Activated CD4-positive, alpha-beta T cell treated with anti-CD3 and anti-CD28 coated beads, Interleukin-2, Interleukin-6, amounts not matched to agents 100 ng/mL and 50 ng/mL, durations not matched to agents 16 hours and 8 hours (primary cell): ENCODE measurements at places on chromosomes 5 and 9.

- no peak for DNase-seq
Measured at GRCh38 chr9:75505654-75506053, 384.8 kb upstream of the PCSK5 start.

GRCh38 chr9:105359892-105360291 is 87.9 kb upstream of the FSD1L start:
- DNase-seq, result peak; percentile 80

GRCh38 chr9:29714860-29715259 is 2141.6 kb upstream of the C9orf72 start:
- no peak for DNase-seq

- no peak for DNase-seq
Measured at GRCh38 chr9:131490514-131490913, 12.2 kb upstream of the POMT1 start.

DNA sequence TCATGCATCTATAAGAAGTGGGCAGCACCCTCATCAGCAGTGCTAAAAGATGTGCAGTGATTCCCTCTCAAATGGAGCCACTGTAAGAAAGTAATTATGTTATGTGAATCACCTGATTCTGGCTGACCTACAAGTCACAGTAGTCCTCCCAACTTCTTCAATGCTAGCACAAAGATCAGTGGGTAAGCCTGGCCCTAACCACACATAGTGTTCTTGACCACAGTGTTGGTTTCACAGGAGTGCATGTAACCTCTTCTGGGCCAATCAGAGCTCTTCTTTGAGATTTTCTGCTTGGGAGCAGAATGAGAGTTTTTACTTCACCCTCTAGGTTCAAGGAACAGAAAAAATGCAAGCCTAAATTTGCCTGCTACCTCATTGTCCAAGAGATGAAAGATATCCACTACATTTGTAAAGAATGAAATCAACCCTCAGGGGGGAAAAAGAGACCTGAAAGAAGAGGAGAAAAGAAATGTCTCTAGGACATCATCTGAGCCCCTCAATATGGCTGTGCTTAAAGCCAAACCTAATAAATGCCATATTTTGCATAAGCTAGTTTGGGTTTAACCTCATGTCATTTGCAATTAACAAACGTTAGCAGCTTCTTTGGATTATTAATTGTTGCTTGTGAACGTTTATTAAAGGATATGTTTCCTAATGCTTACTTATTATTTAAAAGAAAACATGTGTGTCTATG is 65.3 kb upstream of the ADRB2 start:
- DNase-seq, result peak; percentile 47

- DNase-seq, result no peak
Measured at GRCh38 chr9:99445371-99445891, 223.3 kb downstream of the SEC61B start.
